ENCODE measurements at places on chromosomes 5 and 9. TPM values are rescaled to one million over a fixed set of nuclear protein-coding genes. Genes with fewer than 3 reads are reported as not detected.
A peak's percentile ranks its signal among the peaks of the same experiment; 100 is the strongest.

The PLEKHG4B gene
- 7.0 TPM for total RNA-seq

- peak; percentile 61 for DNase-seq
These were observed 30.8 kb downstream of the CD180 start for GRCh38 chr5:67165526-67166459.

GRCh38 chr5:76537073-76537543 is 86.1 kb downstream of the F2RL2 start:
- no peak for DNase-seq

The PCDHGB1 gene
- 0.27 TPM for total RNA-seq

The SPATA31D4 gene
- not detected for total RNA-seq

DNA sequence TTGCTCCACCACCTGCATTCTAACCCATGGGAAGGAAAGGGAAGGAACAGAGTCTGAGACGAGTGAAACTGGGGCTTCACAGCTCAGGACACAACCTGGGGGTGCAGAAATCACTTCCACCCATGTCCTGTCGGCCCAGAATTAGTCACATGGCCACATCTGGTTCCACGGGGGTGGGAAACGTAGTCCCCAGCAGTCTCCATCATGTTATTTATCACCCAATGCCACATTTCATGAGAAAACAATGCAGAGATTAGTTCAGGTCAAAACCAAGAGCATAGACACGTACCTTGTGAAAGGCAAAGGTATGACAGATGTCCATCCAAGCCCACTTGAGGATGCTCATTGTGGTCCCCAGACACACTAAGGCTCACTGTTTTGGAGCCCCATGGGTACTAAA is 125.1 kb downstream of the MED10 start:
- no peak for DNase-seq
